ENCODE measurements at places on chromosomes 2 and 18.

DNA sequence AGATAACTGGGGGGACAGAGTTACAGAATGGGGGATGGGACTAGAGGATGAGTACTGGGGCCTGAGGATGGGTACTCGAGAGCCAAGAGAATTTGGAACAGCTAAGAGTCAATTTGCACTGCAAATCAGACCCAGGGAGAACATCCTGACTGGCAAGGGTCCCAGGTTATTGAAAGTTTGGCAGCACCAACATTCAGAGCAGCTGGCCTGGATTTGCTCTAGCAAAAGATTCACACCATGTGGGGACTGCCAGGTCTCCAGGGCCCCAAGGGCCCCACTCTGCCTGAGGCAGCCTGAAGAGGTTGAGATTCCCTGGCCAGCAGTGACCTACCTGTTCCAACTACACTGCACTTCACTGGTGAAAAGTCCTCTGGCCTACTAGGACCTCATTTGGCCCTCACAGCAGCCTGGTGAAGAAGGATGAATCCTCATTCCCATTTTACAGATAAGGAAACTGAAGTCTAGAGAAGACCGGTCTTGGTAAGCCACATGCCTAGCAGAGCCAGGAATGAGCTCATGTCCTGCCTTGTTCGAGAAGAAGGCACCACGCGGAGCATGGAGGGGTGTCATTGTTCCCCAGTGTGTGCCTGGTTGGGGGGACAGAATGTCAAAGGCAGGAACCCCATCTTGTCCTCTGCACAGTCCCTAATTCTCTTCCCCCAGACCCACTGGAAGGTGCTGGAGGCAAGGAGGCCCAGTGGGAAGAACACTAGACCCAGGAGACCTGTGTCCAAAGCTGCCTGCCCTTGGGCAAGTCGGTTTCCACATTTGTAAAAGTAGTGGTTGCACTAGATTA lies 258.6 kb downstream of the TNS1 start:
- DNase-seq, result no peak

DNA sequence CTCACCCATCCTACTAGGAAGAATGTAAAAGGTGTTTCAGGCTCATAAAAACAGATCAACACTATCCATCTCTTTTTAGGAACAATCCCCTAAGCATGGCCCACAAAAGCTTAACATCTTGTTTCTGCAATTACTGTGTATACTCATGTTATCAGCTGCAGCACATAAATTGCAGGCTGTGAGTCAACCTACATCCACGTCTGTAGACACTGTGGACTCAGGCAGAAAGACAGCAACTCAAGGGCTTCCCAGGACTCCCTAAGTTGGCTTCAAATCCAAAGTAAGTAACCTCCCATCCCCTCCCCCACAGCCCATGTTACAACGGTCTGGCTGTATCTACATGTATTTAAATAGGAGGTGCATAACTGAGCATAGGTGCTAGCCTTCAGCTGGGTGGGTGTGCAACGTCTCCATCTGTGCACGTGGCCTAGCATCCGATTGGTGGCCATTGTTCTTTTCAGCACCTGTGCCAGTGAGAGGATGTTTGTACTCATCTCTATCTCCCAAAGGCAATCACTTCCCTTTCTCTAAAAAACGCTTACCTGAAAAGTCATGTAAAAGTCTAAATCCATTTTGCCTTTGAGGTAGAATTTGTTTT lies 30.1 kb downstream of the UXS1 start:
- DNase-seq, result no peak

DNA sequence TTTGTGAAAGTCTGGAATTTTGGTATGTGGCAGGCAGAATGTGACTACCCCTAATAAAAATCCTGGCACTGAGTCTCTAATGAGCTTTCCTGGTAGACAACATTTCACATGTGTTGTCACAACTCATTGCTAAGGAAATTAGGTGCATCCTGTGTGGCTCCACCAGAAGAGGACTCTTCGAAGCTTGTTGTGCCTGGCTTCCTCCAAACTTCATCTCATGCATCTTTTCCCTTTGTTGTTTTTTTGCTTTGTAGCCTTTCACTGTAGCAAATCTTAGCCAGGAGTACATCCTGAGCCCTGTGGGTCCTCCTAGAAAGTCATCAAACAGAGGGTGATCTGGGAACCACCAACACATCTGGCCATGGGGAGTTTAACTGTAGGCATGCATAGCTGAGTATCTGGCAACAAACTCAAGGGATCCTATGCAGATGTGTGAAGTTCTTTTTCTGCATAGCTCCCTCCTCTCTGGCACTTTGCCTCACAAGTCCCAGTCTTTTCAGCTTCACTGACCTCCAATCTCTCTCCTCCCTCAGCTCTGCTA lies 42.1 kb upstream of the SERTAD2 start:
- DNase-seq, result no peak

DNA sequence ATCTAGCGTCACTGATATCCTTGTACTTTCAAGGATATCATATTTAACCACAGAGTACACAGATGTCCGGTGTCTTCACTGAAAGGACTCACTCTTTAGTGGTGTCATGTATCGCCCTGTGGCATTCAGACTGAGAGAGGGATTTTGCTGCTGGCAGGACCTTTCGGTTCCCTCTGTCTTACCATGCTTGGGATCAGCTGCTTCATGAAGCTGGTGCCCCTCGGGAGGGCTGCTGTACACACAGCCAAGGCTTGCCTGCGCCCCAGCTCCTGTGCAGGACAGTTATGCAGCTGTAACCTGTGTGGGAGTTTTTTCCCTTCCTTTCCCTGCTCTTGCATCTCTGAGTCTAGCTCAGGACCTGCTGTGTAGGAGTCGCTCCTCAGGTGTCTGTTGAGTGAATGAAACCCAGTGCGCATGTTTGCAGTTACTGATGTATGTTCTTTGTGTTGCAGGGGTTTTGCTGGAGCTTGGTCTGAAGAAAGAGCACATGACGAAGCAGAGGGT lies 64.4 kb downstream of the GREB1 start:
- DNase-seq, result no peak

DNA sequence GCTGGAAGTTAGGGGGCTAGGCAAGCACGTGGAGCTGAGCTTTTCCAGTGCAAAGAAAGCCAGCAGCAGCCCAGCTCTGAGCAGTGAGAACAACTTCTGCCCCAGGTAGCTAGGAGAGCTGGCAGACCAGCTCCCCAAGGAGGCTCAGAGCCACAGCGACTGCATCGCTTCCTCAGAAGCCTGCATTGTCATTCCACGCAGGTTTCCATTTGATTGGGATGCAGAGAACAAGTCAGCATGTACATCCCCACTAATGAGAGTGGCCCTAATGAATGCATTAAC lies 45.1 kb downstream of the C1QL2 start:
- DNase-seq, result no peak

- no peak for DNase-seq
Measured at GRCh38 chr2:183029219-183029618, 9.0 kb downstream of the NCKAP1 start.

DNA sequence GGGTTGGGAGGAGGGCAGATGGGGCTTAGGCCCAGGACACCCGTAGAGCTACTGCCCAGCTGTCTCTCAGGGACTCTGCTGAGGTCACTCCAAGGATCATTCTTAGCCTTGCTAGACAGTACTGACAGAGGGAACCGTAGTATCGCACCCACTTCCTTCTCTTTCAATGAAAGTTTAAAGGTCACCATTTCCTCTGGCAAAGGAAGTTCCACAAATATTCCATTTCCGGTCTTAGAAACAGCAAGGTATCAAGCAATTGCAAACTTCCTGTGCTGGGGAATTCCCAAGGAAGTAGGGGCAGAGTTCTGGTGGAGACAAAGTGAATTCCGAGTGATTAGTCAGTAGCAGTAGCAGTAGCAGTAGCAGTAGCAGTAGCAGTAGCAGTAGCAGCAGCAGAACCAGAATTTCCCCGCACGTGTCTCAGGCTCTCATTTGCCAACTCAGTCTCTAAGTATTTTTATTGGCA lies 24.7 kb downstream of the IL1B start:
- DNase-seq, result no peak

- no peak for DNase-seq
Measured at GRCh38 chr2:230944757-230945372, 19.8 kb upstream of the GPR55 start.

GRCh38 chr18:63867368-63868125 lies 20.0 kb upstream of the SERPINB2 start:
- DNase-seq, result no peak

DNA sequence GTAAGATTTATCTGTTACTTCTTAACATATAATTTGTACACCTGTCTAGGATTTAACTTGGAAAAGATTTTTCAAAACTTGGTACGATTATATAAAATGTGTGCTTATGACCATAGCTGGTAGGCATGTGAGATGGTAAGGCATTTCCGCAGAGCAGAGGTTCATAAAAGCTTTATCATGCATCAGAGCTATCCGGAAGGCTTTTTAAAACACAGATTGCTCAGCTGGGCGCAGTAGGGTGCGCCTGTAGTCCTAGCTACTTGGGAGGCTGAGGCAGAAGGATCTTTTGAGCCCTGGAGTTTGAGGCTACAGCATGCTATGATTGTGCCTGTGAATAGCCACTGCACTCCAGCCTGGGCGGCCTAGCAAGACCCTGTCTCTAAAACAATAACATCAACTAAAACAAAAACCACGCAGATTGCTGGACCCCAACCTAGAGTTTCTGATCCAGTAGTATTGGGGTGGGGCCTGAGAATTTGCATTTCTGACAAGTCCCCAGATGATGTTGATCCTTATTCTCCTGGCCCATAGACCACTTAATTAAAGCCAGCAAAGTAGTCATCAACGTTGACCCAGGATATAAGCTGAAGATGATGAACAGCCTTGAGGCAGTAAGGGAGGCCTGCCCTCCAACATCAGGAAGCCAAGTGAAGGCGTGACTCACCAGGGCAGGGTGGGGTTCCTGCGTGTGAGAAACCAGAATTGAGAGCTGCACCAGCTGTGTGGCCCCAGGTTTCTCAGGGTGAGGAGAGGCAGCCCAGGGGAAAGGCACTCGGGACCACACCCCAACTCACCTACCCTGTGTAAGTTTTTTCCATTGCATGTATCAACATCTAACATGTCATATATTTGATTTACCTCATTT lies 21.6 kb upstream of the SLC20A1 start:
- peak; percentile 78 for DNase-seq

DNA sequence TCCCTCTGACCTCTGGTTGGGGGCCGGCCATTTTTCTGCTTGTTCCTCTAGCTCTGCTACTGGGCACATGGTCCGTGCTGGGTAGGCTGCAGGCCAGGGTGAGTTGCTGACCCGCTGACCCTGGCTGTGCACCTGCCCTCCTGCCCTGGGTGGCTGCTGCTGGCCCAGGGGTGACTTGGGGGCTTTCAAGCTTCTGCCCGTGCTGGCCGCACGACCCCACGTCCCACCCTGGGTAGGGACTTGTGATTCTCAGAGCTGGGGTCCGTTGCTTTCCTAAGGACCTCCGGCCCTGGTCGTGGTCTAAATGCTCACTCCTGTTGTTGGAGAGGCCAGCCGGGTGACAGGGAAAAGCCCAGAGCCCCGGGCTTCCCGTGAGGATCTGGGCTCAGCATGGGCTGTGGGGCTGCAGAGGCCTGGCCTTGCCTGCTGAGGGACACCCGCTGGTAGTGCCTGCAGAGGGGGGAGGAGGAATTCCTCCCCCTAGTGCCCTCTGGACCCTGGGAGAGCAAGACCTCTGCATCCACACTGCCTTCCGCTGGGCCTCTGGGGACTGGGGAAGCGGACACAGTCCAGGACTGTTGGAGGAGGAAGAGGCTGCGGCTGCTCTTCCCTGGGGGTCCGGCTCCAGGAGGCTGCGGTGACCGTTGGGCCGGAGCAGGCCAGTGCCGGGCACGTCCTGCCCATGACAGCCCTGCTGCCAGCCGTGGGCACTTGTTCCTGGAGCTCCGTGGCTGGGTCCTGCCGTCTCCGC lies 6.3 kb upstream of the GAL3ST2 start:
- DNase-seq, result no peak

- peak; percentile 50 for DNase-seq
Measured at GRCh38 chr2:195561116-195561921, 95.7 kb upstream of the SLC39A10 start.

GRCh38 chr2:11550901-11551568 lies 17.2 kb downstream of the GREB1 start:
- no peak for DNase-seq

DNA sequence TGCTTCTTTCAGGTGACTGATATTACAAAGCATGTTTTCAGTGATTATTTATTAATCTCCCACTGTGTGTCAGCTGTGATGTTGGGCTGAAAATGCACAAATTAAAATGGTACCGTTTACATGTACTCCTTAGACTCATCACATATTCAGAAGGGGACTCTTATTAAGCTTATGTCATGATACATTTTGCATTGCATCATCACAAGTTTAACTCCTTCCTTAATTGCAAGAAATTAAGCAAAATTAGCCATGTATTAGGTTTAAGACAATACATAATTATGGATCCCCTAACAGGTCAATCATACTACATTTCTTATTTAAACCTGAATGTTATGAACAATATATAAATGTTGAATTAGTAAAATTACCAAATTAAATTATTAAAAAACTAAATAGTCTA lies 899.1 kb downstream of the TMEM182 start:
- no peak for DNase-seq

- DNase-seq, result no peak
Measured at GRCh38 chr2:104932243-104932642, 78.3 kb downstream of the POU3F3 start.

- no peak for DNase-seq
Measured at GRCh38 chr18:76757335-76757734, 65.0 kb upstream of the ZNF236 start.

GRCh38 chr18:35114305-35114704 lies 73.1 kb downstream of the MAPRE2 start:
- no peak for DNase-seq

- no peak for DNase-seq
Measured at GRCh38 chr2:232287316-232287715, 91.2 kb upstream of the ALPP start.
